ENCODE measurements at places on chromosomes 5 and 9. TPM values are rescaled to one million over a fixed set of nuclear protein-coding genes. Genes with fewer than 3 reads are reported as not detected.

DNA sequence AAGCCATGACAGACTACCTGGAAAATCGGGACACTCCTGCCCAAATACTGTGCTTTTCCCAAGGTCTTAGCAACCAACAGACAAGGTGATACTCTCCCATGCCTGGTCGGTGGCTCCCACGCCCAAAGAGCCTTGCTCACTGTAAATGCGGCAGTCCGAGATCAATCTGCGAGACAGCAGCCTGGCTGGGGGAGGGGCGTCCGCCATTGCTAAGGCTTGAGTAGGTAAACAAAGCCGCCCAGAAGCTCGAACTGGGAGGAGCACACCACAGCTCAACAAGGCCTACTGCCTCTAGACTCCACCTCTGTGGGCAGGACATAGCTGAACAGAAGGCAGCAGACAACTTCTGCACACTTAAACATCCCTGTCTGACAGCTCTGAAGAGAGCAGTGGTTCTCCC lies 272.1 kb upstream of the CCNG1 start:
- DNase-seq, result no peak
- H3K27ac ChIP-seq, result no peak overlapping the region
- H3K27me3 ChIP-seq, result no peaks in the 10 kb centered on the region
- no peaks in the 10 kb centered on the region for H3K36me3 ChIP-seq

DNA sequence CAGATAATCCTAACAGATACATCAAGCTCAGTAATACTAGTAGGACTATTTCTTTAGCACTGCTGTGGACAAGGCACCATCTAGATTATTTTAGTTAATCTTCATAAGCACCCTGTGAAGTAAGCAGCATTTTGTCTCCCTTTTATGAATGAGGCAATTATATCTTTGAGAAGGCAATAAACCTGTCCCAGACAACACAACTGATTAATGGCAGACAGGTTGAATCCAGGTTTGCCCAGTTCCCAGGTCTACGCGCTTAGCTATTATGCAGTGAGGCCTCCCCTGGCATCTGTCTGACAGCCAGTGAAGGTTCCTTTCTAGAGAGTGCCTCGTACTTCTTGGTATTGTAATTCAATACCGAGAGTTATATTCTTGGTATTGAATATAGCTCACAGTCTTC lies 9.7 kb upstream of the LVRN start:
- no peaks in the 10 kb centered on the region for H3K36me3 ChIP-seq
- no peaks in the 10 kb centered on the region for H3K4me1 ChIP-seq
- no peak overlapping the region for H3K27ac ChIP-seq
- no peaks in the 10 kb centered on the region for H3K27me3 ChIP-seq

DNA sequence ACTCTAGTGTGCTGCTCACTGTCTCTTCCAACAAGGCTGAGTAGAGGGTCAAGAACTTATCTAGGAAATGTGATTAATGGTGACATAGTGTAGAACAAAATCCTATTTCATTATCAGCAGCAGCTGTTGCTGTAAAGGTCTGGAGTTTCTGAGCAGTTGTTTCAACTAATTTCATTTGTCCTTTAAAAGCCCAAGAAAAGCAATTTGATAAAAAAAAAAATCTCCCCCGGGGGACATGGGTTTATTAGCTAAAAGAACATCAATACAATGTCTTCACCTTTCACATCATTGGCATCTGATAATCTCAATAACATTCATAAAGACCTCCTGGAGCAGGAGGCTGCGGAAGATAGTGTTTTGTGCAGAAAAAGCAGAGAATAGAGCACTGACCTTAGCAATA lies 468.1 kb downstream of the KCTD16 start:
- no peaks in the 10 kb centered on the region for H3K27me3 ChIP-seq
- no peak overlapping the region for H3K4me3 ChIP-seq
- DNase-seq, result no peak

DNA sequence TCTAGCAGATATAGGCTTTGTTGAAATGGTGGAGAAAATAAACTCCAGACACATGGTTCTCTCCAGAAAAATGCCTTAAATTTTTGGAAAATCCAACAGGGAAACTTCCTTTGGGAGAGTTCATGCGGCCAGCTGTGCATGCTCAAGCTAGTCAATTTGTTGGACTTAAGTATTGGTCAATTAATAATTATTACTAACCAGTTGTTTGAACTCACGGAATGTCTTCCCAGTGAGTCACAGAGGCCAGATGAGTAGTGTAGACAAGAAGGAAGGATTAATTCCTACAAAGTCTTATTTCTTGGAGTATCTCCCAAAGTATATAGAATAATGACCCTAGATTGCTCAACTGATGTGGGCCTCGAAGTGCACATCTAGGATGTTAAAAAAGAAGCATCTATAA lies 103.6 kb downstream of the MACIR start:
- no peak for DNase-seq
- H3K27ac ChIP-seq, result no peak overlapping the region
- no peaks in the 10 kb centered on the region for H3K4me1 ChIP-seq
- H3K27me3 ChIP-seq, result no peaks in the 10 kb centered on the region
- no peak overlapping the region for H3K4me3 ChIP-seq

DNA sequence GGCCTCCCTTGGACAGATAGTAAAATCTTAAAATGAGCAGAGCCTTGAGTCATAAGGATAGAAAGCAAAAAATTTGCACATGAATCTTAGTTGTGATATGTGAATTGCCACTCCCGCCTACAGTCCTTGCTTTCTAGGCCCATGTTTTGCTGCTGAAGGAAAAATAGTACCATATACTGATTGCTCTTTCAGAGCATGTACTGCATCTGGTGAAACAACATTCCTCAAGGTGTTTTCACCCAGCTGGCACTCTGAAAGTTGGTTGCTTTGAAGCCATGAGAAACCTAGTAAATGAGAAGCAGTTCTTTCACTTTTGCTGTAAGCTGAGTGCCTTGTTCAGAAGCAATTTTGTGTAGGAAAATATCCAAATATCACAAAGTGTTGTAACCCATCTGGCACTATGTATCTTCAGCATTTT lies 10.3 kb downstream of the CDC37L1 start:
- peaks cover 5% of the 10 kb centered on the region for H3K36me3 ChIP-seq
- H3K4me1 ChIP-seq, result no peaks in the 10 kb centered on the region
- H3K27ac ChIP-seq, result no peak overlapping the region
- DNase-seq, result no peak

GRCh38 chr9:133779081-133779480 lies 40.9 kb upstream of the SARDH start:
- no peak overlapping the region for H3K27ac ChIP-seq
- H3K36me3 ChIP-seq, result no peaks in the 10 kb centered on the region
- DNase-seq, result no peak
- no peaks in the 10 kb centered on the region for H3K27me3 ChIP-seq
- H3K4me3 ChIP-seq, result no peak overlapping the region

GRCh38 chr5:115657881-115658233 lies 32.0 kb upstream of the TMED7 start:
- peaks cover 25% of the 10 kb centered on the region for H3K4me1 ChIP-seq
- no peaks in the 10 kb centered on the region for H3K27me3 ChIP-seq
- H3K36me3 ChIP-seq, result peaks cover 3% of the 10 kb centered on the region
- DNase-seq, result no peak

Gene BARHL1
- total RNA-seq, result not detected

Gene ADAMTS19
- 3.0 TPM for total RNA-seq

Data from neural crest cell (in vitro differentiated cells).